IPS DF 6.9 (cell line): ENCODE measurements at places on chromosomes 5 and 9.

DNA sequence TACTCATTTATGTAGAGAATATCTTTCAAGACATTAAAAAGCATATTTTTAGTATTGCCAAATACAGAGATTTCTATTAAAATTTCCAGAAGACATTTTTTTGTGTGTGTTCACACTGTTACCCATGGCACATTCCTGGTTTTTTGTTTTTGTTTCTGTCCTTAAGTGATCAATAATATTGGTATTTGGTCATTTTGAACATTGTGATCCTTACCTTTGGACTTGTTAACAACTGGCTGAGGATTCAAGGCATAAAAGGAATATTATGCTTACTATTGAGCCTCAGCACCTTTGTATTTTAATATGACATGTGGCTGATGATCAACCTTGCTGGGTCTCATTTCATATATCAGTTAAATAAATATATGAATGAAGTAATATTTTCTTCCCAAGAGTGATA lies 41.9 kb downstream of the ITGA1 start:
- H3K4me1 ChIP-seq = no peaks in the 10 kb centered on the region
- H3K36me3 ChIP-seq = no peaks in the 10 kb centered on the region
- no peak for DNase-seq

- no peak for DNase-seq
- H3K4me1 ChIP-seq = no peaks in the 10 kb centered on the region
- no peak overlapping the region for H3K27ac ChIP-seq
- no peak overlapping the region for H3K4me3 ChIP-seq
- H3K27me3 ChIP-seq = no peaks in the 10 kb centered on the region; the same call in 1 of the 2 replicates
Observed at GRCh38 chr9:18980189-18980588, 52.8 kb downstream of the SAXO1 start.

DNA sequence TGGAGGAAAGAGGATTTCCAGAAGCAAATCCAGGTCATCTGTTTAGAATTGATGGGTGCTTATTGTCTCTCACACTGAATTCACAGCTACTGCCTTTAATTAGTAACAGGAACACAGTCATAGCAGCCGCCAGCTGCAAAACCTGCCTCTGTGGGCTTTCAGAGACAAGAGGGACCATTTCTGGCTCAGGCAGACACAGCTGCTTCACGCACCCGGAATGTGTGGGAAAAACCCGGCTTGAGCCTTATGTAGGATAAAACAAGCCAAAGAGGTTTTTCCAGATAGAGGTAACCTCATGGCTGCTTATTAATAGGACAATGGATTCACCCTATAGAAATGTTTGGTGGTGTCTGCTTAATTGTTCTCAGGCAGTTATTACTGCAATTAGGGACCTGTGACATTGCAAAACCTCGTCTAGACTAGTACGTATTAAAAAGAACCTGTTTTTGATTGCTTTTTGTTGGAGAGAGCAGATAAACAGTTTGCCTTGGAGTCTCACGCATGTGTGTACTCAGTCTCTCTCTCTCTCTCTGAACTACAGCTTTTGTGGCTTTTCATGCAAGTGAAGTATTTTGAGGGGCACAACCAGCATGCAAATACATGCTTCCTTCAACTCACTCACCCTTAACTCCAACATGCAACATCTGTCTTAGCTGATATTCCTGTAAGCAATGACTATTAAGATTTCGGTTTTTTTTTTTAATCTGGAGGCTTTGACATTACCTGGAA lies 302.7 kb downstream of the PLK2 start:
- 0 out of 2 replicates have a peak, but pooled peaks cover 1% of the 10 kb centered on the region for H3K4me1 ChIP-seq
- DNase-seq = no peak
- no peak overlapping the region for H3K4me3 ChIP-seq

GRCh38 chr9:82130331-82131042 lies 141.9 kb downstream of the SPATA31D1 start:
- H3K27me3 ChIP-seq = no peaks in the 10 kb centered on the region
- no peak overlapping the region for H3K4me3 ChIP-seq
- no peaks in the 10 kb centered on the region for H3K4me1 ChIP-seq
- no peak for DNase-seq
- no peak overlapping the region for H3K27ac ChIP-seq
- no peaks in the 10 kb centered on the region for H3K36me3 ChIP-seq

GRCh38 chr9:125325826-125326225 lies 64.2 kb downstream of the GAPVD1 start:
- H3K4me1 ChIP-seq = no peaks in the 10 kb centered on the region
- no peak for DNase-seq
- H3K27me3 ChIP-seq = no peaks in the 10 kb centered on the region

- H3K36me3 ChIP-seq = no peaks in the 10 kb centered on the region
- no peak for DNase-seq
- no peaks in the 10 kb centered on the region for H3K27me3 ChIP-seq
- H3K27ac ChIP-seq = no peak overlapping the region
- no peaks in the 10 kb centered on the region for H3K4me1 ChIP-seq
- H3K4me3 ChIP-seq = no peak overlapping the region
Observed at GRCh38 chr9:18092138-18092537, 381.8 kb upstream of the ADAMTSL1 start.

- no peak for DNase-seq
- H3K4me1 ChIP-seq = no peaks in the 10 kb centered on the region
- H3K27me3 ChIP-seq = no peaks in the 10 kb centered on the region
Observed at GRCh38 chr5:26757941-26758340, 280.4 kb downstream of the CDH9 start.

- DNase-seq = no peak
- no peaks in the 10 kb centered on the region for H3K36me3 ChIP-seq
- no peak overlapping the region for H3K4me3 ChIP-seq
- no peaks in the 10 kb centered on the region for H3K27me3 ChIP-seq
- no peaks in the 10 kb centered on the region for H3K4me1 ChIP-seq
Observed at GRCh38 chr5:1757511-1757910, 42.1 kb downstream of the MRPL36 start.

DNA sequence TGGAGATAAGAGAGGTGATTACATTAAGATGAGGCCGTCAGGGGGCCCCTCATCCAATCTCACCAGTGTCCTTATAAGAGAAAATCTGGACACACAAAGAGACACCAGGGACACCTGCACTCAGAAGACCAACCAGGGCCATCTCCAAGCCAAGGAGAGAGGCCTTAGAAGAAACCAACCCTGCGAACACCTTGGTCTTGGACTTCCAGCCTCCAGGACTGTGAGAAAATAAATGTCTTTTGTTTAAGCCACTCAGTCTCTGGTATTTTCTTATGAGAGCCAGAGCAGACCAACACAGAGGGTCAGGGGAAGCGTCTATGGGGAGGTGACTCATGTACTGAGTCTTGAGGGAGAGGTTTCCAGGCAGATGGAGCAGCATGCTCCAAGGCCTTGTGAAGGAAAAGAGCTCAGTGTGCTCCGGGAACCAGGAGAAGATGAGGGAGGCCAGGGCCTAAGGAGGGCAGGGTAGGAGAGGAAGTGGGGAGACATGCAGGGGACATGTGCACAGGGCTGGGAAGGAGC lies 5.4 kb downstream of the PHYKPL start:
- no peak overlapping the region for H3K4me3 ChIP-seq
- H3K36me3 ChIP-seq = peaks cover 12% of the 10 kb centered on the region
- DNase-seq = no peak
- no peaks in the 10 kb centered on the region for H3K27me3 ChIP-seq
- peaks cover 8% of the 10 kb centered on the region for H3K4me1 ChIP-seq

DNA sequence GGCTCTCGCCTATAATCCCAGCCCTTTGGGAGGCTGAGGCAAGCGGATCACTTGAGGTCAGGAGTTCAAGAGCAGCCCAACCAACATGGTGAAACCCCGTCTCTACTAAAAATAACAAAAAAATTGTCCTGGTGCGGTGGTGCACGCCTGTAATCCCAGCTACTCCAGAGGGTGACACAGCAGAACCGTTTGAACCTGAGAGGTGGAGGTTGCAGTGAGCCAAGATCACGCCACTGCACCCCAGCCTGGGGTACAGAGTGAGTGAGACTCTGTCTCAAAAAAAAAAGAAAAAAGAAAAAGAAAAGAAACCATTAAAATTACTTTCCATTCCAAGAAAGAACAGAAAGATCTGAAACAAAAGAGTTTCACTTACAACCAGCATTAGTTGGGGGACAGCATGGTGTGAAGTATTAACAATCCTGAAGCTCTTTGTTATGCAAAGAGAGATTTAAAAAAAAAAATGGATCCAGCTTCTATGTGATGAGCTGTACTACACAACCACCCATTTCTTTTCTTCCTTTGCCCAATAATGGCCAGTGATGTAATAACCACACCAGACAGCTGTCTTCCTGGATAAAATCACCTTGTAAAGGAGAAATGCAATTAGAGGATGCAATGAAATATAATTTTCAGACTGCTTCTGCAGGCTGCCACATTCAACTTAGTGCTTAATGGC lies 76.9 kb downstream of the MED27 start:
- H3K27ac ChIP-seq = no peak overlapping the region
- DNase-seq = no peak
- H3K4me1 ChIP-seq = peaks cover 8% of the 10 kb centered on the region; the same call in 1 of the 2 replicates
- no peaks in the 10 kb centered on the region for H3K36me3 ChIP-seq
- no peak overlapping the region for H3K4me3 ChIP-seq

GRCh38 chr5:31786090-31786631 lies 147.2 kb downstream of the PDZD2 start:
- no peak overlapping the region for H3K27ac ChIP-seq
- no peak overlapping the region for H3K4me3 ChIP-seq
- H3K4me1 ChIP-seq = no peaks in the 10 kb centered on the region
- no peaks in the 10 kb centered on the region for H3K36me3 ChIP-seq
- H3K27me3 ChIP-seq = no peaks in the 10 kb centered on the region

DNA sequence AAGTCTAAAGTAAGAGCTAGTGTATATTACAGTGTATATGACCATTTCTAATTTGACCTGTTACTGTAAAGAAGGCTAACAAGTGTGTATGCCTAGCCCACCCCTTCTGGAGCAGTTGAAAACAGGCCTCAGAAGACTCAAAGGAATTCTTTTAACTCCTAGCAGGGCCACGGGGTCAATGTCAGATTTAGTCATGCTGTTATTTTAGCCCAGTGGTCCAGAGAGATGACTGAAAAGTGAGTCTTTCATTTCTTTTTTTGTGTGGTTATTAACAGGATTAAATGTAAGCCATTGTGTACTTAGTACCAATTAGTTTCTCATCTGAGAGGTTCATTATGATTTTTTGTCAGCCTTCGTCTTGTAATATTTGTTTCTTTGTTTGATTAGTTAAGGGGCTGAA lies 24.4 kb downstream of the ZCCHC7 start:
- no peak overlapping the region for H3K4me3 ChIP-seq
- H3K27ac ChIP-seq = no peak overlapping the region
- H3K4me1 ChIP-seq = no peaks in the 10 kb centered on the region
- H3K27me3 ChIP-seq = no peaks in the 10 kb centered on the region
- no peaks in the 10 kb centered on the region for H3K36me3 ChIP-seq

GRCh38 chr9:115548609-115549260 lies 430.8 kb upstream of the TNC start:
- H3K4me3 ChIP-seq = no peak overlapping the region
- H3K27ac ChIP-seq = no peak overlapping the region
- H3K27me3 ChIP-seq = no peaks in the 10 kb centered on the region
- DNase-seq = no peak
- H3K4me1 ChIP-seq = no peaks in the 10 kb centered on the region; the same call in 1 of the 2 replicates

- no peaks in the 10 kb centered on the region for H3K27me3 ChIP-seq
- peaks cover 1% of the 10 kb centered on the region for H3K4me1 ChIP-seq
- H3K4me3 ChIP-seq = no peak overlapping the region
Observed at GRCh38 chr9:98545021-98545420, 163.7 kb downstream of the GABBR2 start.

- H3K4me1 ChIP-seq = no peaks in the 10 kb centered on the region
- DNase-seq = no peak
- no peak overlapping the region for H3K27ac ChIP-seq
- H3K4me3 ChIP-seq = no peak overlapping the region
- no peaks in the 10 kb centered on the region for H3K27me3 ChIP-seq
Observed at GRCh38 chr5:180160215-180160614, 48.8 kb downstream of the RASGEF1C start.

DNA sequence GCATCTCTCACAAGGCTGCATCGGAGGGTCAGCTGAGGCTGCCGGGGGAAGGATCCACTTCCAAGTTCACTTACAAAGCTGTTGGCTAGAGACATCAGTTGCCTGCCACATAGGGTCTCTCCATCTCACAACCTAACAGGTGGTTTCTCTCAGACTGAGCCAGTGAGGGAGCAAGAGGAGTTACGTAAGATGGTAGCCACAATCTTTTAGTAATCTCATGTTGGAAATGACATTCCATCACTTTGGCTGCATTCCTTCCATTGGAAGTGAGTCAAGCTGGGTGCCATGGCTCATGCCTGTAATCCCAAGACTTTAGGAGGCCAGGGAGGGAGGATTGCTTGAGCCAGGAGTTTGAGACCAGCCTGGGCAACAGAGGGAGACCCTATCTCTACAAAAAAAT lies 7.4 kb upstream of the GRK6 start:
- no peak overlapping the region for H3K4me3 ChIP-seq
- no peaks in the 10 kb centered on the region for H3K27me3 ChIP-seq
- H3K4me1 ChIP-seq = no peaks in the 10 kb centered on the region
- no peak overlapping the region for H3K27ac ChIP-seq

DNA sequence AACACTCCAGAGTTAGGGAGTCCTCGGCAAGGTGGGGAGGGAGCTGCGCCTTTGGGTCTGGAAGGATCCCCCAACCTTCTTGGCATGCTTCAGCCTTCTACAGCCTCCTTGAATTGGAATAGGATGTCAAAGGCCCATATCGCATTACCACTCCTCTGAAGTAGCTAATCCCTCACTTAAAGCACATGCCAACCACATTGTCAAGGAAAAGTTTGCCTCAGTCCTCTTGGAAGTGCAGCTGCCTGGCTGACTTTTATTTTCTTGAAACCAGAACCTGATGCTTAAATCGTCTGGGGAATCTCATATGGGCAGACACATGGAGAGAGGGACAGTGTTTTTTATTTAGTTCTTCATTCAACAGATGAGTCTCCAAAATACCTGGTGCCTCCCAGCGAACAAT lies 14.5 kb downstream of the CXCL14 start:
- no peak overlapping the region for H3K4me3 ChIP-seq
- no peaks in the 10 kb centered on the region; the same call in 1 of the 2 replicates for H3K27me3 ChIP-seq
- H3K36me3 ChIP-seq = no peaks in the 10 kb centered on the region
- no peak overlapping the region for H3K27ac ChIP-seq
- no peak for DNase-seq

DNA sequence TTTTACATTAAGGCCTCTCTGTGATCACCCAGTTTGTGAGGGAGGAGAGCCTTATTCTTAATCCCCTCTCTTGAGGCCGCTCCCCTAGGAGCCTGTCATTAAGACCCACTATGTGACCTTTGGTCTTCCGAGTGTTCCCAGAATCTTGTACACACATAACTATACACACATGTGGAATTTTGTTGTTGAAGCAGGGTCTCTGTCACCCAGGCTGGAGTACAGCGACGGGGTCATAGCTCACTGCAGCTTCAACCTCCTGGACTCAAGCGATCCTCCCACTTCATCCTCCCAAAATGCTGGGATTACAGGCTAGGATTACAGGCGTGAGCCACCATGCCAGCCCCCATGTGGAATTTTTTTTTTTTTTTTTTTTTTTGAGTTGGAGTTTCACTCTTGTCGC lies 14.8 kb upstream of the PHYHD1 start:
- H3K27me3 ChIP-seq = no peaks in the 10 kb centered on the region
- no peak overlapping the region for H3K4me3 ChIP-seq
- peaks cover 26% of the 10 kb centered on the region for H3K36me3 ChIP-seq
- H3K4me1 ChIP-seq = peaks cover under 1% of the 10 kb centered on the region; the same call in 1 of the 2 replicates
- DNase-seq = no peak
